ENCODE measurements at places on chromosomes 12 and 14.

- DNase-seq = peak; percentile 83
Observed at GRCh38 chr14:64720131-64720576, 15.9 kb downstream of the PLEKHG3 start.

DNA sequence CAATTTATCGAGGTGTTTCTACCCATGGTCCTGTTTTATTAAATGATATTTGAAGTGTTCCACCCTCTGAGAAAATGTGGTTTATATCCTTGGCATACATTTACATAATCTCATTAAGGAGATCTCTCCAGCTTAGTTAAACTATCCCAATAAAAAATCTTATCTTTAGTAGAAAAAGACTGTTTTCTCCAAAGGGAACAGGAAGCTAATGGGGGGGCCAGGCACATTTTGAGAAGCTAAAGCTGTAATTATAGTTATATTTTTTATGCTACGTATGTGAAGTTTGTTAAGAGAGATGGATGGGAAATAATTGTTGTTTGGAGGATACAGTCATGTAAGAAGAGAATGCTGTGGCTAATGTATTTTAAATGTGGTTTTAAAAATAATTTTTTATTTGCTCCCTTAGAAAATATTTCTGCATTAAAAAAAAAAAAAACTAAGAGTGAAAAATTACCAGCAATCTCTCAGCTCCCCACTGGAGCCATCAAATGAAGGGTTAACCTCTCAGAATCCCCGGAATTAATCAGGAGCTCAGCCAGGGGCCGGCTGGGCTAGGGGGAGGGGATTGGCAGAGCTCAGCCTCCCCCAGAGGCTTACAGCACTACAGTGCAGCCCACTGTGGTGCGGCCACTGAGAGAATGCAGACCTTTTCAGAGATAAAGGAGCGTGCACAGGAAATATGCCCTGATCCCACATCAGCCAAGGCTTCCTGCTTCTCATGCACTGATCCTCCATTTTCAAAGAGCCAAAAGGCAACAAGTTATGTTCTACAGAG lies 185.8 kb downstream of the EGLN3 start:
- DNase-seq = no peak

GRCh38 chr12:32249777-32250176 lies 143.1 kb downstream of the BICD1 start:
- no peak for DNase-seq

DNA sequence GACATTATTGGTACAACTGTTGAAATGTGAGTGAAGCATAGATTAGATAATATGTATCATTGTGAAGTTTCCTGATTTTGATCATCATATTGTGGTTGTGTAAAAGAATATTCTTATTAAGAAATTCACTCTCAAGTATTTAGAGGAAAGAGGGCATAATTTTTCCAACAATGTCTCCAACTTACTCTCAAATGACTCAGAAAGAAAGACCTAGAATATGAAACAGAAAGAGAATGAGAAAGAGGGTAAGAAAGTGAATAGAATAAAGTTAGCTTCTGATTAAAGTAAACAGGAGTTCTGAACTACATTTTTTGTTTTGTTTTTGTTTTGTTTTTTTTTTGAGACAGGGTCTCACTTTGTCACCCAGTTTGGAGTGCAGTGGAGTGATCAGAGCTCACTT lies 123.0 kb downstream of the CPNE8 start:
- DNase-seq = no peak

- no peak for DNase-seq
Observed at GRCh38 chr12:18436170-18436569, 174.9 kb downstream of the PIK3C2G start.

- DNase-seq = no peak
Observed at GRCh38 chr12:92085040-92085735, 60.5 kb downstream of the BTG1 start.

DNA sequence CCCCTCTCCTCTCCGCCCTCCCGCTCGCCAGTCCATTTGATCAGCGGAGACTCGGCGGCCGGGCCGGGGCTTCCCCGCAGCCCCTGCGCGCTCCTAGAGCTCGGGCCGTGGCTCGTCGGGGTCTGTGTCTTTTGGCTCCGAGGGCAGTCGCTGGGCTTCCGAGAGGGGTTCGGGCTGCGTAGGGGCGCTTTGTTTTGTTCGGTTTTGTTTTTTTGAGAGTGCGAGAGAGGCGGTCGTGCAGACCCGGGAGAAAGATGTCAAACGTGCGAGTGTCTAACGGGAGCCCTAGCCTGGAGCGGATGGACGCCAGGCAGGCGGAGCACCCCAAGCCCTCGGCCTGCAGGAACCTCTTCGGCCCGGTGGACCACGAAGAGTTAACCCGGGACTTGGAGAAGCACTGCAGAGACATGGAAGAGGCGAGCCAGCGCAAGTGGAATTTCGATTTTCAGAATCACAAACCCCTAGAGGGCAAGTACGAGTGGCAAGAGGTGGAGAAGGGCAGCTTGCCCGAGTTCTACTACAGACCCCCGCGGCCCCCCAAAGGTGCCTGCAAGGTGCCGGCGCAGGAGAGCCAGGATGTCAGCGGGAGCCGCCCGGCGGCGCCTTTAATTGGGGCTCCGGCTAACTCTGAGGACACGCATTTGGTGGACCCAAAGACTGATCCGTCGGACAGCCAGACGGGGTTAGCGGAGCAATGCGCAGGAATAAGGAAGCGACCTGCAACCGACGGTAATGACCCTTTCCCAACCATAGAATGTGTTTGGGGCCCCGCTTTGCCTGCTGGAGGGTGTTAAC lies 615 bp downstream of the CDKN1B start:
- no peak for DNase-seq

- no peak for DNase-seq
Observed at GRCh38 chr14:25411781-25412757, 362.1 kb upstream of the STXBP6 start.

- DNase-seq = peak; percentile 95
Observed at GRCh38 chr14:93332853-93333630, at the start of gene BTBD7. TSS of gene BTBD7 (minus strand) at chr14:93333036. CDS start at chr14:93296051, 36,985 bp downstream.

DNA sequence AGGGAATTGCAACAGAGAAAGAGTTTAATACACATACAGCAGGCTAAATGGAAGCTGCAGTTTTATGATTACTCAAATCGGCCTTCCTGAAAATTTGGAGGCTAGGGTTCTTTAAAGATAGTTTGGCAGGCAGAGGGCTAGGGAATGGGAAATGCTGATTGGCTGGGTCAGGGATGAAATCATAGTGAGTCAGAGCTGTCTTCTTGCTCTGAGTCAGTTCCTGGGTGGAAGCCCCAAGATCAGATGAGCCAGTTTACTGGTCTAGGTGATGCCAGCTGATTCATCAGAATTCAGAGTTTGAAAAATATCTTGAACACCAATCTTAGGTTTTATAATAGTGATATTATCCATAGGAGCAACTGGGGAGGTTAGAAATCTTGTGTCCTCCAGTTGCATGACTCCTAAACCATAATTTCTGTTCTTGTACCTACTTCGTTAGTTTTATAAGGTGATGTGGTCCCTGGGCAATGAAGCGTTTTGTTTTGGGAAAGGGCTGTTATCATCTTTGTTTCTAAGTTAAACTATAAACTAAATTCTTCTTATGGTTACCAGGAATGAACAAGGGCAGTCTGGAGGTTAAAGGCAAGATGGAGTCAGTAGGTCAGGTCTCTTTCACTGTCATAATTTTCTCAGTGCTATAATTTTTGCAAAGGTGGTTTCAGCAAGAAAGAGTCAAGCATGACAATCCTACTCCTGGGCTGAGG lies 257.8 kb upstream of the CCDC196 start:
- DNase-seq = no peak

DNA sequence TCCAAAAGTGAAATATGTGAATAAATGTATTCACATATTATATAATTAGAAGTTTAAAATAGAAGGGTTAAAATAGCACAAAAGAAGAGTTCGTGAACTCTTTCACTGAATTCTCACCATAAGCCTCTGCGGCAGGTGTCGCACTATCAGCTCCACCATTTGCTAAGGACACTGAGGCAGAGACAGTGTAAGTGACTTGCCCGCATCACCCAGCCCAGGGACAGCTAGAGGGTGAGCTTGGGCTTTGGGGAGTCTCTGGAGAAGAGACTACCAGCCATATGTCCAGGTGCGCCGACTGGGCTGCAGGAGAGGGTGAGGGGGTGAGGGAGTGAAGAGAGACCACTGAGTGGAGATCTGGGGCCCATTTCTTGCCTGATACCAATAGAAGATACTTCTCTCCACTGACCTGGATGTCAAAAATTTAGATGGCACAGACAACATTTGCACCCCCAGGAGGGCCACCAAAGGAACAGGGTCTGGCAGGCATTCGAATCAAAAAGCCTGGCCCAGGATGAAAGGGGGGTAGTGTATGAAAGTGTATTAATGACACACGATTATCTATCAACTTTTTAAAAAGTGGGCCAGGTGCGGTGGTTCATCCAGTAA lies 28.5 kb downstream of the FAIM2 start:
- DNase-seq = no peak

DNA sequence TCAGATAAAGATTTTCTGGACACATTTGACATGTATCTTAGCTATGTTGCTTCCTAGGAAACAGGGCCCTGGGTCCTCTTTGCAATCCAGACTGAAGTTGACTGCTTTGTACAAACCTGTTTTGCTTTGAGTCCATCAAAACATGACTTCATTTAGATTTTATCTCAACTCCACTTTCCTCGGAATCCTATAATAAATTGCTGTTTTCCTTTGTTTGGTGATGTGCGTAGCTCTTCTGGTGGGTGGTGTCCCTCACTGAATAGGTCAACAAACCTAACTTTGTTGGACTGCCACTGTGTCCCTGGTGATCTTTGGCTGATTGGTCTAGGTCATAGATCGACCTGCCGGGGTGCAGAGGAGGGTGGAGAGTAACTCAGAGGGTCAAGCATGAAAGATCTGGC lies 735 bp upstream of the P2RX7 start:
- no peak for DNase-seq

DNA sequence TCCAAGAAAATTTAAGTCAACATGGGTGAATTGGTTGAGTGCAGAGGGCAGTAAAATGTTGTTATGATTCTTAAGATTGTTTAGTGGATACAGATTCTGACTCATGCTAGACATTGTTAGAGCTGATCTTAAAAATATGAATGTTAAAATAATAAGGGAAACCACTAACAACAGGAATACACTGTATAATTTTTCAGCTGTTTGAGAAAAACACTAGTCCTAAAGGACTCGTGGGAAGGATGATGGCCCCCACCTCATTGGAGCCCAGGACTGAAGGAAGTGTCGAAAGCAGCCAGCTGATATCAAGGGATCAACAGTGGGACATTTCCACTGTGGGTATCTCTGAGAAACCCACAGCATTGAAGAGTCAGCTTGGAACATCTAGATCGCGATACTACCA lies 82.9 kb upstream of the SCAF11 start:
- no peak for DNase-seq

DNA sequence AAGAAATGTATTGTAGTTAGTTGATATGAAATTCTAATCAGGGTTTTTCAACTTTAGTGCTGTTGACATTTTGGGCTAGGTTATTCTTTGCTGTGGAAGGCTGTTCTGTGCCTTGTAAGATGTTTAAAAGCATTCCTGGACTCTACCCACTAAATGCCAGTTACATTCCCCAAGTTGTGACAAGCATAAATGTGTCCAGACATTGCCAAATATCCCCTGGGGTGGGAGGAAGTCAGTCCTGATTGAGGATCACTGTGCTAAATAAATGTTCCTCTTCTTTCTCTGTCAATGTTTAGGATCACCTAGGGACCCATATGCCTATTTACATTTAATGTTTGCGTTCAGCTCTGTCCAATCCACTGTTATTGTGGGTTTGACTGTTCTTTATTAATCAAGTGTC lies 268.3 kb downstream of the TMTC2 start:
- no peak for DNase-seq

- DNase-seq = no peak
Observed at GRCh38 chr12:24177889-24178288, 228.4 kb upstream of the SOX5 start.

GRCh38 chr14:91899806-91900205 lies 32.5 kb upstream of the TC2N start:
- no peak for DNase-seq

DNA sequence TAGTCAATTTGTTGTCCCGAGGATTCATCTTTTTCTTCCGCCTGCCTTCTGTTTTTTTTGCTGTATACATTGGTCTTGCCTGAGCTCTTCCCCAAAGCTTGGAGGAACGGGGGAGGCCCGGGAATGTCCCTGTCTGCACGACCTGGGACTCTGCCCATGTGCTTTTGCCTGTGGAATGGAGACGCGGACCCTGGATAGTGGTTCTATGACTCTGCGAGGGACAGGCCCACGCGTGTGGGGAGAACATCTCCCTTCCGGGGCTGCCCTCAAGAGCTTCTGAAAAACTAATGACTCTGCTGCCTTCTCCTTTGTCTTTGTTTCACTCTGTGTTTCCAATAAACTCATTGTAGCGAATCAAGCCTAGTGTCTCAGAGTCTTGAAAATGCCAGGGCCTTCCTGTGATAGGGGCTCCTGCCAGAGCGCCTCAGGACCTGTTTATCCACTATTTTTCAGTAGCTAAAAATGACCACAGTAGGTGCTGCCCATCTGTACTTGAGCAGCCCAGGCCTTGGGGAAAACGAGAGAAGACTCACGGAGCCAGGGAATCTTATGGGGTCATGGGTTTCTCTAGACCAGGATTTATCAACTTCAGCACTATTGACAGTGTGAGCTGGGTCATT lies 12.3 kb downstream of the KRT83 start:
- DNase-seq = no peak

All from mucosa of gallbladder (tissue), 1 donor.